ENCODE measurements at places on chromosomes 13 and 19. TPM values are rescaled to one million over a fixed set of nuclear protein-coding genes. Genes with fewer than 3 reads are reported as not detected.

GRCh38 chr13:46914341-46914740 is 17.5 kb upstream of the HTR2A start:
- no peak for DNase-seq

- DNase-seq, result no peak
Observed at GRCh38 chr19:40417643-40417981, 4.4 kb upstream of the PRX start.

DNA sequence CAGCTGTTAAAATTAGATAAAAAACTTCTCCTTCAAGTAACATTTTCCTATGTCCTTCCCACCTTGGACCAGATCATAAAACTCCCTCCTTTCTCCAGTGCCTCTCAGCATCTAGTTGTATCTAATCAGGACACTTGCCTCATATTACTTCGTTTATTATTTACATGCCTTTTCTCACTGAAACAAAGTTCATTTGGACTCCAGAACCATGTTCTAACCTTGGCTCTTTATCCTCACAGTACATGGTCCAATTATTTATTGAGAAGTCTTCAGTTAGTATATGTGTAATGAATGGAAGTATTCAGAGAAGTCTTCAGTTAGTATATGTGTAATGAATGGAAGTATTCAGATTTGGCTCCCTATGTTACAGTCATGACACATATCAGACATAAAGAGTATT is 342.7 kb downstream of the OXGR1 start:
- DNase-seq, result no peak

GRCh38 chr19:19463348-19464117 is 51.8 kb downstream of the TSSK6 start:
- DNase-seq, result peak; percentile 69

- DNase-seq, result no peak
Observed at GRCh38 chr13:59348617-59349016, 815.1 kb downstream of the DIAPH3 start.

GRCh38 chr19:21603431-21604231 is 98.2 kb downstream of the ZNF429 start:
- no peak for DNase-seq

DNA sequence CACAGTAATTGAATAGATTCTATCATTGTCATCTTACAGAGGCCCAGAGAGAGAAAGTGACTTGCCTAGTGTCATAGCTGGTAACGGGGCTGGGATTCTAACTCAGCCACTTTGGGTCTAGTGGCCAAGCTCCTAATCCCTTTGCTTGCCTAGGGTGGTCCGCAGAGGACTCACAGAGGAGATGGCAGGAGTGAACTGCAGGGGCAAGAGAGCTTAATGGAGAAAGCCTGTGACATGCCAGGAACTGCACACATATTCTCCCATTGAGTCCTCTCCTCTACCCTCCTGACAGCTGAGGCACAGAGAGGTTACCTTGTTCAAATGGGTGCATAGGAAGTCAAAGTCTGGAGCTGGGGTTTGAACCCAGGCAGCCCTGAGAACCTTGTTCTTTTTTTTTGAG is 2.7 kb downstream of the LSR start:
- DNase-seq, result no peak

DNA sequence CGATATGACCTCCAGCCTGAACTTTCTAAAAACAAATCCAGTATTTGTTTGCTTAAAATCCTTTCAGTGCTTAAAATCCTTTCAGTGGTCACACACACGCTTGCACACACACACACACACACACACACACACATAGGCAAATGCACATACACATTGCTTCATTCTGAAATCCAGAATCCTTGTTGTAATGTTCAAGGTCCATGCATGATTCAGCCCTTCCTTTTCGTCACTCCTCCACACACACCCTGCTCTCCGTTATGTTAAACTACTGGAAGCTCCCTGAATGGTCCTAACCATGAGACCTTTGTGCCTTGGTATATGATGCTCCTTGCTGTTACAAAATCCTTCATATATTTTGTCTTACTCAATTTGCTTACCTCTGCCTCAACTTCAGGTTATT is 44.9 kb downstream of the SERTM1 start:
- no peak for DNase-seq

DNA sequence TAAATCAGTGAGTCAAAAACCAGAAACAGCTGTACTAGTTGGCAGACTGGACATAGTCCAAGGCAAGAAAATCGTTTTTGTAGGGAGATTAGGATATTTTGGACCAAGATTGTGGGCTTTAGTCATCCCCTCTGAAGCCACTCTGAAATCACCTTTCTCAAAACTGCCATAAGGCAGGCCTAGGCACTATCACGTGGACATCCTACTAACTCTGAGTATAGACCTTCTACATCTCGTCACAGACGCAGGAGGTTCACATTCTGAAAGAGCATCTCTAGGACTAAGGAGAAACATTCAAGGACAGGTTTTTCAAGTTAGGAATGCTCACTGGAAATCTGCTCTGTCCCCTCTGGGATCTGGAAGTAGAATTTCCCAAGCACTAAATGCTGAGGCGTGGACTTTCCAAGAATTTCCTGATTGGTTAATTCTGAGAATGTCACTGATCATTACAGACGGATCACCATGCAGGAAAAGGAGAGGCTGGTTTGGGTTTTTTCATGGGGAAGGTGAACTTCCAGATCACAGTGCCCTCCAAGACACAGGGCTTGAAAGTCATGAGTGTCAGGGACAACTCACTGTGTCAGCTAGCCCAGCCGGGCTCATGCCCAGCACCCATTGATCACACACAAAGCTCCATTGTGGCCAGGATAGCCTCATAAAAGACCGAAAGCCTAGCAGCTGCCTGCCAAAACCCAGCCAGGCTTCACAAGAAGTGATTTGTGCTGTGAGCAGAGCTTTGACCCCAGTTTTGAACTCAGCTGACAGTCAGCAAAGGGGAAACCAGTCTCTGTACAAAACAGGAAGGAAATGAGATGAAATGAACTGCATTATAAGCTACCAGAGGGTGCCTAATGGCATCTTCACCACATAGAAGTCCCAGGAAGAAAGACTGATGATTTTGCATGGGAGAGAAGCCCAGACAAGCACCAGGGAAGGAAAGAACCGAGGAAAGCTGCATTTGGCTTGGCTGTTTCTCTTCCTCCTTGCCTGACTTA is 2.7 kb upstream of the RUBCNL start:
- DNase-seq, result no peak

SLAIN1 gene
- polyA plus RNA-seq, result 27.9 TPM

OR7C1 gene
- 0.18 TPM for polyA plus RNA-seq

RFPL4A gene
- polyA plus RNA-seq, result not detected

PSPN gene
- 2.4 TPM for polyA plus RNA-seq

ZNF701 gene
- polyA plus RNA-seq, result 19.4 TPM

MIDN gene
- 53.9 TPM for polyA plus RNA-seq

ZNF600 gene
- 14.2 TPM for polyA plus RNA-seq

ZNF841 gene
- 25.8 TPM for polyA plus RNA-seq
